ENCODE measurements at places on chromosomes 1 and 21.
A peak's percentile ranks its signal among the peaks of the same experiment; 100 is the strongest.

DNA sequence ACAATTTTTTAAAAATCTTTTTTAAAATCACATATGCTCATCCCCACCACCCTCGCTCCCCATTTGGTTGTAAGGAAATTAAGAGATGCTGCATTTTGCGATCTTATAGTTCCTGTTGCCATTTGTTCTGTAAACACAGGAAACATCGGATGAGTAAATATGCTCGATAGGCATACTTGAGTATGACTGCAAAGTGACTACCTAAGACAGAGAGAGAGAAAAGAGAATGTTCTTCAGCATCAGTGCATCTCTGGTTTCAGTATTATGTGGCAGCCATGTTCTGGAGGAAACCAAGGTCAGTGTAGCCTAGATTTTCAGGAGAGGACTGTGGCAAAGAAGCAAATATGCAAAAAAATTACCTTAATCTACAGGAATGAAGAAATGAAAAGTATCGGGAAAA, 265.5 kb upstream of the FMN2 start:
- DNase-seq, result no peak

GRCh38 chr1:247535402-247535801, 838 bp downstream of the OR2C3 start:
- no peak for DNase-seq

GRCh38 chr1:61244114-61244513, 161.8 kb downstream of the NFIA start:
- peak; percentile 54 for DNase-seq

- no peak for DNase-seq
Observed at GRCh38 chr1:19062258-19063029, 106.0 kb upstream of the IFFO2 start.

GRCh38 chr1:24124980-24125379, 13.0 kb upstream of the MYOM3 start:
- no peak for DNase-seq

DNA sequence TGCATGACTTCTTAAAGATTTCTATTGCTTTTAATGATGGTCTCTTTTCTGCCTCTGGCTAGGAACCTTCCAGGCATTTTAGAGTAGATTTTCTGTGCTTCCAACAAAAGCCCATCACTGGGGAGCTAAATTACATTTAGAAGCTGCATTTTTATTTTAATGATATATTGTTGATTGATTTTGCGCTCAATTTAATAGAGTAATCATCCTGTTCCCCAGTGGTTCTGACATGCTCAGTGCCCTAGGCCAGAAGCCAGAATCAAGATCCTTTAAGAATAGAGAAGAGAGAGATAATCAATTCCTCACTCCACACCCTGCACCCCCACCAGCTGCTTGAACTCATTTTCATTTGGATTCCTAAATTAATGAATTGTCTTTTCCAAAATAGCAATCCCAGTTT, 97.8 kb downstream of the PCP4 start:
- DNase-seq, result no peak

- no peak for DNase-seq
Observed at GRCh38 chr1:156804572-156805243, 11.9 kb downstream of the SH2D2A start.
